Vagina (tissue), 2 donors: ENCODE measurements at places on chromosomes 6 and 20. TPM values are rescaled to one million over a fixed set of nuclear protein-coding genes. Genes with fewer than 3 reads are reported as not detected.

LBP gene
- 0.98 TPM for total RNA-seq

GTSF1L gene
- not detected for total RNA-seq

RAET1L gene
- 8.3 TPM for total RNA-seq

PRELID3B gene
- total RNA-seq: 73.4 TPM

FARS2 gene
- total RNA-seq: 16.5 TPM

IMPG1 gene
- not detected for total RNA-seq

DLK2 gene
- total RNA-seq: 3.9 TPM

CST9 gene
- total RNA-seq: not detected

SLC17A3 gene
- not detected for total RNA-seq

SLC22A2 gene
- not detected for total RNA-seq

OOEP gene
- not detected for total RNA-seq

NOX3 gene
- not detected for total RNA-seq

RPRD1B gene
- 23.8 TPM for total RNA-seq

LPA gene
- 0.49 TPM for total RNA-seq

BNIP5 gene
- total RNA-seq: not detected

BMP7 gene
- 17.2 TPM for total RNA-seq

SLC35F1 gene
- total RNA-seq: 2.7 TPM
